T-helper 1 cell (primary cell): ENCODE measurements at places on chromosomes 11 and 22.

DNA sequence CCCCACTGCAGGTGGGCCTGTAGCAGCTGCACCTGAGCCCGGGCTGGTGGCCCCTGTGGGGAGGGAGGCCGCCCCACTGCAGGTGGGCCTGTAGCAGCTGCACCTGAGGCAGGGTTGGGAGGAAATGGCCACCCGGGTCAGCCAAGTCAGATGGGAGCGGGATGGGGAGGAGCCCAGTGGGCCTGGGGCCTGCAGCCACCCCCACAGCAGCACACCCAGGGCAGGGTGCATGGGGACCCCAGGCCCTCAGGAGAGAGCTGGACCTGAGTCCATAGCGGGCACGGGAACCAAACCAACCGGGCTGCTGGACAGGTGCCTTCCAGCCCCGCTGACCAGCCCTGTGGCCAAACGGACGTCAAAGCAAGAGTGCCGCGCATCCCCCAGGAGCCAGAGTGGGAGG, 61.7 kb downstream of the BRD1 start:
- no peak for DNase-seq

DNA sequence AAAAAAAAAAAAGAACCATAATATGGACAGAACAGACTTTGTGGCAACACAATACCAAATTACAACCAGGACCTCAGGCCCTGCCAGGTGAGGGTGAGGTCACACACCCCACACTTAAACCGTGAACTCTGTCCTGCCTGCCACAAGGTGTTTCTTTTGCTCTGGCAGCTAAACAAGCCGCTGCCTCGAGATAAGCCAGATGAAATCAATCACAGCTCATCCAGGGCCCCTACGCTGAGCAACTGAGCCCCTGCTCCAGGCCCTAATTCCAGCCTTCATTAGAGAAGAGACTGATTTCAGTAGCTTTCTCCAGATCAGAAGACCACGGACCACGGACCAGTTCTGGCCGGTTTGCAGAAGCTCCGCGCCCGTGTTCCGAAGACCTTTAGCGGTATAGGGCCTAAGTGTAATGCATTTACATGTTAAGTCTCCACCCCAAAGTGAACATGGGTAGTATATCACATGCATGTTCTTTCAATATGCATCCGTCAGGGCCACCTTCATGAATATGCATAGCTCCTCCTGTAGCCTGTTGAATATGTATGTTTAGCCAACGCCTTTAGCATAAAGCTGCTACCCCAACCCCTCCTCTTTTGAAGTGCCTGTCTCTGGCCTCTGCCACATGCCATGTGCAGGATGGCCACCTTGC, 14.8 kb upstream of the RAC2 start:
- DNase-seq = no peak

DNA sequence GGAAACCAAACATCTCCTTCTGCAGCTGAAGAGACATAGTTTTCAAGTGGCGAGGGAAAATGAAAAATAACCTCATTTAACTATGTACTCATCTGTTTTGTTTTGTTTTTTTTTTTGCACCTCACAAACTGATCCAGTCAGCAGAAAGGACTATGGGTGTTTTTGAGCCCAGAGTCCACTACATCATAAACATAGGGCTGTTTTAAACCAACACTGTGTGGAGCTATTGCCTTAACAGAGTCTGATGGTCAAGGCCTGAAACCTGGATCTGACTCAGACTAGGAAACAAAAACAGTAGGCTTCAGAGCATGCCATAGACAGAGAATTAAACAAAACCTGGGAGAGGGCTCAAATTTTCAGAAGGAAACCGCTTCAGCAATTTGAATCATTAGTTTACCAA, 99.3 kb upstream of the FSHB start:
- no peak for DNase-seq

DNA sequence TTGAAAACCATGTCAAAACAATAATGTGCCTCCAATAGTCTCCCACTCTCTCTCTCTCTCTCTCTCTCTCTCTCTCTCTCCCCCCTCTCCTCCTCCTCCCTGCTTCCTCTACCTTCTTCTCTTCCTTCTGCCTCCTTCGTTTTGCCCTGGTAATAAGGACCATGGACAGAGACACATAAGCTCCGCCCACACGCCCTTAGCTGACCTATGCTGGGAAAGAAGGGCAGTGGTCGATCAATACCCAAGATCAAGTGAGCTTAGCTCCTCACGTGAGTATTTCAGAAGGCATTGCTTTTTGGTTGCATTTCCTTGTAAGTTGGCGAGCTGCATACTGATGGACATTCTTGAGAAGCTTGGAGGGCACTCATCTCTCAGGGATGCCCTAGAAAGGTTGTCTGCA, 194.8 kb downstream of the MIAT start:
- DNase-seq = no peak

GRCh38 chr11:33893711-33894397, 2.0 kb upstream of the LMO2 start:
- peak; percentile 10 for DNase-seq

DNA sequence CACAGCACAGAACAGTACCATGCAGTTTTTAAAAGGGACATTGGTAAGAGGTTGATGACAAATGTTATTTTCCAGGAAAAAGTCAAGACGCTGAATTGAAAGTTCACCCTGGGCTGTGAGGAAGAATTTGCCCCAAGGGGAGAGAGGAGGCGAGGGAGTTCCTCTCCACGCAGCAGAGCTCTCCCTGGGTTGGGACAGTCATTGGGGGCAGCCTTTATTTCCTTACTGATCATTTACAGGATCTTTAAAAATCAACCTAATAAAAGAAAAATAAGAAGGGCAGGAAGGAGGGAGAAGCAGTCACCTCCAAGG, 49.9 kb upstream of the WNT7B start:
- DNase-seq = no peak

DNA sequence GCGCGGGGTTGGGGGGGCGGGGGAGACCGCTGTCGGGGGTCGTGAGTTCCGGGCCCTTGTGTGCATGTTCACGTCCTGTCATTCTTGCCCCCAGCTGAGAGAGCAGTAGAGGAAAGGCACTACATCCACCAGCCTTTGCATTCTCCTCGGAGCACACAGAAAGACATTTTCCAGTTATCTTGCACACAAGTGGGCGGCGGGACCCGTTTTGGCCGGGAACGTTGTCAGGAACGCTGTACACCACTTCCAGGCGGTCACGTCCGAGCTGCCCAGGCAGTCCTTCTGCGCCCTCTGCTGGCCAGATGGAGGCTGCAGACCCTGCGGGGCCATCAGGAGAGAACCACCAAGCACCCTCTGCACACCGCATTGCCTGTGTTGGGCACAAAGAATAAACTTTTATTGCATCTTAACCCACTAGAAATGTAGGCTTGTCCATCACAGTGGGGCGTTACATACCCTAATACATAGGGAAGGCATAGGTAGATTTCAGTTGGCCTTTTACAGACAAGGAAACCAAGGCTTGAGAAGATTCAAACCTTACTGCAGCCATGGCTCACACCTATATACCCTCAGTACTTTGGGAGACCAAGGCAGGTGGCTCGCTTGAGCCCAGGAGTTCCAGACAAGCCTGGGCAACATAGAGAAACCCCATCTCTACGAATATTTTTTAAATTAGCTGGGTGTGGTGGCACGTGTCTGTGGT, 2.8 kb upstream of the CDKN1C start:
- DNase-seq = peak; percentile 74

GRCh38 chr22:35839841-35840301, 122.2 kb downstream of the APOL5 start:
- no peak for DNase-seq

DNA sequence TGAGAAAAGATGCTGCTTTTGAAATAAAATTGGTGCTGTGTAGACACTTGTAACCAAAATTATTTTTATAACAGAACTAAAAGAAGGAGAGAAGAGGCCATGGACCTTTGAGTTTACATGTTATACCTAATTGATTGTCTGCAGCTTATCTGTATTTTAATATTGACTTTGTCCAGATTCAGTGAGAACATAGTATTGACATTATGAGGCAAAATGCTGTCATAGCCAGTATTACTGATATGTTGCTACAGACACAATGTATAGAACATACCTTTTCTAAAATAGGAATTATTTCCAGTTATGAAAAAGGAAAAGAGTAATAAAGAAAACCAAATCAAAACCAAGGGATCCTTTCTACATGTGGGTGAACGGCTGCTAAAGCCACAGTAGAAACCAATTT, 11.5 kb upstream of the TECTA start:
- no peak for DNase-seq

- DNase-seq = no peak
Measured at GRCh38 chr11:63543711-63544110, 7.1 kb downstream of the PLAAT4 start.

DNA sequence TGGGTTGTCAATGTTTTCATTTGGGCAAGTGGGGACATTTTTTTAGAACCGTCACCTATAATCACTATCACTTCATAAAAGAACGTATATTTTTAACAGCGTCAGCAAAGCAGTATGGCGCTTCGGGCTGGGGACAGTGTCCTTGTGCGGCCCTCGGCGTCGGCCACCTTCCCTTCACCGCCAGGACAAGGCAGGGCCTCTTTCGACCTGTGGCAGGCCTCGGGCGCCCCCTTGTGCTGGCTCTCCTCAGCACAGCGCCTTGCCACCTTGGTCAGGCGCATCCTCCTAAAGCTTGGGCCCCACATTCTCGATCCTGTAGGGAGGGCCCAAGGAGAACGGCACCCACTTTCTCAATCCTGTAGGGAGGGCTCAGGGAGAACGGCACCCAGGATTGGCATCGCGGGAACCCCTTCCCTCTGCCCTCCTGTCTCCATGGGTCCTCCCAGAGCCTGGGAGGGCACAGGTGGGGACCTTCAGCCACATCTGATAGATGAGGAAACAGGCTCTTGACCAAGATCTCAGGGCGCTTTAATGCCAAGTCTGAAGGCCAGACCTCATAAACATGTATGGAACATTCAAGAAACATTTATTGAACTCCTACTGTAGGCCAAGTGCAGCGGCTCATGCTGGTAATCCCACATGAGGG, 11.5 kb upstream of the FADD start:
- no peak for DNase-seq

- DNase-seq = no peak
Measured at GRCh38 chr11:15810525-15810924, 545.8 kb downstream of the SOX6 start.

DNA sequence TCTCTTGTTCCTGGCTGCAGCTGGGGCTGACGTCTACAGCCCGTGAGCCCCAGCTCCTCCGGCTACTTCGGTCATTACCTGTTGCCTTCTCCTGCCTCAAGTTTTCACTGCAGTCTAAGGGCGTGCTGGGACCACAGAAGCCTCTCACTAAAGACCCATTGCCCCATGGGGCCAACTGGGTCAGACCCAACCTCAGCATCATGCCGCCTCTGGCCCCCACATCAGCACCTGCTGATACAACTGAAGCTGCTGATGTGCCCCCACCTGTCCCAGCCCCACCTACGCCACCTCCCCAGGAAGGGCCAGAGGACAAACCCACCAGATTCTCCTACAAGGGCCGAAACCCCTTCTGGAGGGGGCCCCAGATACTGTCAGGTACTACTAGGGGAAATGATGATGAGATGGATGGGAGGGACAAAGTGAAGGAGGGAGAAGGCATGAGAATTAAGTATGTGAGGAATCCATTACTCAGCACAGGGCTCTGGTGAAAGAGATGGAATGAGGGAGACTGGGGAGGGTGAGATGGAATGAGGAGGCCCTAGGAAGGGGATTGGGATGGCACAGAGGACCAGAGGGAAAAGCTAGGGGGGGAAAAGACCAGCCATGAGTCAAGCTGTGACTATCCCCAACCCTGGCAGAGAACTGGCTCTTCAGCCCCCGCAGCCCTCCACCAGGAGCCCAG, 5.1 kb downstream of the C11orf42 start:
- DNase-seq = no peak

- no peak for DNase-seq
Measured at GRCh38 chr11:115164774-115165173, 339.4 kb downstream of the CADM1 start.

DNA sequence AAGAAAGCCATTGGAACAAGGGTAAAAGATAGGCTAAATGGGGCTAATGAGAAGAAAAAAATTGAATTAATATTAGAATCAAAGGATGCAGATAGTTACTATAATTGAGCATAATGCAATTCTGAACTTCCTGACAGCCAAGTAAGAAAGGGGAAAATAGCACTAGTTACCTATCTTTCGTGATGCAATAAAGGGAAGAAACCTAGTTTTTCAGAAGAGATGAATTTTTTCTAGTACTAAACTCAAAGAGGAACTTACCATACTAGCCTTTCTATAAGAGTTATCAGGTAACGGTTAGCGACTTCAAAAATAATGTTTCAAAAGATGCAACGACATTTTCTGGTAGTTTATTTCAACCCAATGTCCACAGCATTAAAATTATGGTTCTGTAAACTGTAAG, 8.8 kb upstream of the WT1 start:
- DNase-seq = no peak

GRCh38 chr11:18056561-18057181, 10.6 kb upstream of the TPH1 start:
- DNase-seq = no peak

GRCh38 chr11:24587635-24588034, 90.8 kb downstream of the LUZP2 start:
- DNase-seq = no peak

- DNase-seq = no peak
Measured at GRCh38 chr22:45582955-45583320, 80.3 kb downstream of the FBLN1 start.

DNA sequence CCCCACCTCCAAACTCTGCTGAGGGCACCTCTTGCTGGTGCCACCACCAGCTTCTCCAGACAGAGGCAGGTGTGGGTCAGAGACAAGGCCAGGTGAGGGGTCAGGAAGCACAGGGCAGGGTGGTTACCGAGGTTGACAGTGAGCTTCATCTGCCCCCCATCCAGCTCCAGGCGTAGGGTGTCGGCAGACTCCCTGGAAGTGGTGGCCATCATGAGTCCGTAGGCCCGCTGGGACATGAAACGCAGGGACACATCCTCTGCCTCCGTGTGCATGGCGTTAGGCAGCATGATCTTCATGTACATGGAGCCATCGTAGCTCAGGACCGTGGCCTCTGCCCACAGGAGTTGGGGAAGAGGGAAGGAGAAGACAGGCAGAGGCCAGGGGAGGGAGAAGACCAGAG, 62.8 kb downstream of the NRXN2 start:
- no peak for DNase-seq

DNA sequence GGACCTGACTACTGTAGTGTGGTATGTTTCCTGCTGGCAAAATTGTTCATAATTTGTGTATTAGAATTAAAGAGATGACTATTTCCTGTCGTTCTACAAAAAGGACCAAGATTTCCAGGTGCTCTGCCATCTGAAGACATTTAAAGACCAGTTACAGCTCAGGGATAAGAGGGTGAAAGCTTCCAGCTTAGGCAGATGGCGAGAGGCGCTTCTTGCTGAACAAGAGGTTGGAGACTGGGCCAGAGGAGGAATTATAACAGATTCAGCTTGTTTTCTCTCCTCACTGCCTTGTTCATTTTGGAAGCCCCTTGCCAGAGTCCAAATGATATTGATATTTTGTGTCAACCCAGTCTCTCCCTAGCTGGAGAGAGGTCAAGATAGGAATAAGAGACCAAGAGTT, 23.1 kb upstream of the NNMT start:
- DNase-seq = no peak
